Activated T-cell treated with anti-CD3 and anti-CD28 coated beads, Interleukin-2, amount 50 U/mL, for 72 hours (primary cell): ENCODE measurements at places on chromosomes 3 and 15. TPM values are rescaled to one million over a fixed set of nuclear protein-coding genes. Genes with fewer than 3 reads are reported as not detected.

The MYO5A gene
- total RNA-seq: 29.6 TPM

The ISLR gene
- 0.12 TPM for total RNA-seq

The KBTBD8 gene
- total RNA-seq: 20.4 TPM

The PLCD1 gene
- total RNA-seq: 15.4 TPM

The MED12L gene
- 5.8 TPM for total RNA-seq

The WDR93 gene
- total RNA-seq: not detected

The PLS1 gene
- total RNA-seq: 5.3 TPM

The TUSC7 gene
- total RNA-seq: not detected

The GOLGA6L7 gene
- total RNA-seq: not detected

The SLCO2A1 gene
- not detected for total RNA-seq

The ISLR2 gene
- 0.62 TPM for total RNA-seq

The CELF6 gene
- total RNA-seq: 0.58 TPM

The FBXO40 gene
- total RNA-seq: not detected

The GABRG3 gene
- total RNA-seq: not detected

The HCN4 gene
- not detected for total RNA-seq

The SPINK8 gene
- total RNA-seq: not detected

The C3orf62 gene
- 7.0 TPM for total RNA-seq

The WNT5A gene
- total RNA-seq: 0.51 TPM

The GOLGA8R gene
- total RNA-seq: 2.6 TPM

The CAND2 gene
- 1.8 TPM for total RNA-seq

The SLC15A2 gene
- total RNA-seq: 3.0 TPM

The NTRK3 gene
- 8.9 TPM for total RNA-seq
